Melanocyte of skin (primary cell): ENCODE measurements at places on chromosomes 11 and 22. TPM values are rescaled to one million over a fixed set of nuclear protein-coding genes. Genes with fewer than 3 reads are reported as not detected.

The KREMEN1 gene
- 8.3 and 11.6 TPM in 2 replicates for total RNA-seq

The PTPN5 gene
- not detected in 2 replicates for total RNA-seq

The MUC5B gene
- 1.00 and 2.2 TPM in 2 replicates for total RNA-seq

The B3GAT1 gene
- 0.67 and 3.1 TPM in 2 replicates for total RNA-seq

The APOA1 gene
- total RNA-seq, result not detected in 2 replicates

The SCN3B gene
- total RNA-seq, result under 0.01 TPM in 1 of 2 replicates, not detected in the other

The LTBP3 gene
- 9.3 and 15.6 TPM in 2 replicates for total RNA-seq

The DEFB131B gene
- total RNA-seq, result not detected in 2 replicates

The GGTLC2 gene
- total RNA-seq, result not detected in 2 replicates

The NAALADL1 gene
- total RNA-seq, result 11.7 and 14.2 TPM in 2 replicates

The CDC42EP2 gene
- 0.77 and 3.0 TPM in 2 replicates for total RNA-seq

The SLC29A2 gene
- total RNA-seq, result 0.31 and 0.67 TPM in 2 replicates

The RIBC2 gene
- 3.7 and 4.5 TPM in 2 replicates for total RNA-seq
